ENCODE measurements at places on chromosomes 4 and X.
A peak's percentile ranks its signal among the peaks of the same experiment; 100 is the strongest.

- no peak for DNase-seq
Measured at GRCh38 chrX:1308476-1308875, 28.1 kb upstream of the IL3RA start.

DNA sequence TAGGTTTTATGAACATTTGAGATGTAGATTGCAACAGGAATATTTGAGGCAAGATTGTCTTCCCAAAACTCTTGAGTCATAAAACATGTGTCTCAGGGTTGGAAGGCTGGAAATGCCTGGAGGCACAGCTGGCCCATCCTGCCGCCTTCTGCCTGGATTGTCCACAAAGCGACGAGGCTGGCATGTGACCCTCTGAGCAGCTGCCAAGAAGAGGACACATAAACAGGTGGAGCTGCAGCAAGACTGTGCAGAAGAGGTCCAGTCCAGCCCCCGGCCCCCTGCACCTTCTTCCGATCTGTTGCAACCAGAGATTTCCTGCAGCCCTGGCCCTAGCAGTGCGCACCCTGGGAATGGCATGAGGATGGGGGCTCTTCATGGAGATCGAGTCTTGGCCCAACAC, 101.9 kb upstream of the BCOR start:
- DNase-seq = no peak

- DNase-seq = peak; percentile 75
Measured at GRCh38 chr4:140092094-140092851, 61.7 kb downstream of the MAML3 start.

DNA sequence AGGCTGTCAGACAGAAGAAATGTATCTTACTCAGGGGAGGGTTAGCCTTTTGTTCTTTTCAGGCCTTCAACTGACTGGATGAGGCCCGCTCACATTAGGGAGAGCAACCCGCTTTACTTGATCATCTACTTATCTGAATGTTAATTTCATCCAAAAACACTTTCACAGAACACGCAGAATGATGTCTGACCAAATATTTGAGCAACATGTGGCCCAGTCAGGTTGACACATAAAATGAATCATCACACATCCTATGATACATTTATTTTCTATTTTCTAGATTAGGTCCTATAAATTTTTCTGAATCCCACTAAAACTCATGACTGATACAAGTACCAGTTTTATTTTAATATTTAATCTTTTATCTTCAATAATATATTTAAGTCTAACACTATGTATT, 260.3 kb downstream of the IL15 start:
- no peak for DNase-seq

GRCh38 chr4:110008540-110008939, 95.9 kb downstream of the EGF start:
- no peak for DNase-seq

- DNase-seq = no peak
Measured at GRCh38 chr4:24880186-24880585, 32.7 kb downstream of the CCDC149 start.

DNA sequence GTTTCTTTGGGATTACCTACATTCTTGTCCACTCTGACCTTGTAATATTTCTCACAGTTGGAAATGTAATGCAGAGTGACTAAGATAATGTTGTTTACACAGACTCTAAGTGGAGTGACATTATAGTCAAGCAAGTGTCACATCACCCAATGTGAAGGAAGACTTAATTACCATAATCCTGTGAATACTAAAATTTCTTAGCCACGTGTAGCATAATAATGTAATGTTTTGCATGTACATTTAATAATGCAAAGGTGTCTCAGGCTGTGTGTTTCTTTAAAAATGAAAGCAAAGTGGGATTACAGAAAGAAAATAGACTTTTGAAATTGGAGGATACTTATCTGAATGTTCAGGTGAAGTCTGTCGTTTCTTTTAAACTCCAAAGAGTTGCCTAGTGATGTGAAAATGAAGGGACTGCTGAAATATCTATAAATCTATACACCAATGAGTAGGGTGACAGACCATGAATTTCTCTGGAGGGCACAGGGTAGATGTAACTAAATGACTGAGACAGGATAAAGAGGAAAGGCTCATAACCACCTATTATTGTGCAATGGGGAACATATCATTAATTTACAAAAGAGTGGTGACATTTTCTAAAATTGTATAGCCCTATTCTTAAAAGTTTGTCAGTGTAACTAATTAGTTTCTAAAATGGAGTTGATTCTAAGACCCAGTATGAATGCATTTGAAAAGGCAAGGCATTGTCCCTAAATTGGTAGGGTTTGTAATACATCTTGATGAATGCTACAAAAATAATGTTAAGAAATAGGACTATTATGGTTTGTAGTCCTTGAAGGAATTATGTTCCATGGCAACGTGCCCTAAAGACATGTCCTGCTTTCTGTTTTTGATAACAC, 235.7 kb downstream of the DACH2 start:
- no peak for DNase-seq

GRCh38 chr4:7978489-7978888, 38.8 kb upstream of the AFAP1 start:
- DNase-seq = no peak

GRCh38 chr4:185086053-185086452, 57.0 kb upstream of the SLC25A4 start:
- DNase-seq = no peak

DNA sequence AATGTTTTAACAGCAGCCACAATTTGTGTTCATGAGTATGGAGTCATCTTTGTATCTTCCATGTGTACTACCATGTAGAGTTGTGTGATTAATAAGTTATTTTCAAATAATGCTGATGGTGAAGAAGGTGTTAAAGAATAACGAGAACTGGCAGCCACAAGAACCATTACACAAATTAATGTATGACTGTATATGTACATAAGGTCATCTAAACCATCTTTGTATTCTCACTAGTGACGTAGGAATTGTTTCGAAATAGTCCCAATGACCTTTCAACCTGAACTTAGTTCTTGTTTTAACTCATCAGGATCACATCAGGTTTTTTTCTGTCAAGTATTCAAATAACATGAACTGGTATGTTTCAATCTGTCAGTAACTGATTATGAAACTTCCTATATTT, 48.3 kb upstream of the NOCT start:
- DNase-seq = no peak

DNA sequence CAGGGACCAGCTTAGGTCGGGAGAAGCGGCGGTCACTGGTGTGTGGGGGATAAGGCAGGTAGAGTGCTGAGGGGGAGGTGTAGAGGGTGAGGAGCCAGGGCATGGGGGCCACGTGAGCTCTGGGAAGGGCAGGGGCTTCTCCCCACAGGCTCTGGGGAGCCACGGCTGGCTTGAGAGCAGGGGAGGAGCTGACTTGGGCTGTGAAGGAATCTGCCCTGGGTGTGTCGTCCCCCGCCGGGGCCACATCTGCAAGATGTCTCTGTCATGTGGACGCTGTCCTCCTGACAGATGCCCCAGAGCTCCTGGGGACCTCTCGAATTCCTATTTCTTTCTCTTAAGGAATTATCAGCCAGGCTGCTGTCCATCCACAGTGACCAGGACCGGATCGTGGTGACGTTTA, 15.0 kb downstream of the SH3TC1 start:
- DNase-seq = no peak

GRCh38 chr4:184356366-184356765, 118.0 kb downstream of the IRF2 start:
- no peak for DNase-seq

GRCh38 chr4:173535957-173536356, 5.9 kb upstream of the HAND2 start:
- DNase-seq = no peak

- DNase-seq = no peak
Measured at GRCh38 chr4:133188433-133189146, 39.5 kb downstream of the PCDH10 start.

GRCh38 chrX:916230-916599, 285.6 kb downstream of the SHOX start:
- DNase-seq = no peak

GRCh38 chr4:66625480-66625879, 919.8 kb downstream of the CENPC start:
- no peak for DNase-seq

GRCh38 chrX:85114171-85114570, 110.5 kb downstream of the APOOL start:
- no peak for DNase-seq

- no peak for DNase-seq
Measured at GRCh38 chr4:2648159-2648814, 107.8 kb downstream of the TNIP2 start.

DNA sequence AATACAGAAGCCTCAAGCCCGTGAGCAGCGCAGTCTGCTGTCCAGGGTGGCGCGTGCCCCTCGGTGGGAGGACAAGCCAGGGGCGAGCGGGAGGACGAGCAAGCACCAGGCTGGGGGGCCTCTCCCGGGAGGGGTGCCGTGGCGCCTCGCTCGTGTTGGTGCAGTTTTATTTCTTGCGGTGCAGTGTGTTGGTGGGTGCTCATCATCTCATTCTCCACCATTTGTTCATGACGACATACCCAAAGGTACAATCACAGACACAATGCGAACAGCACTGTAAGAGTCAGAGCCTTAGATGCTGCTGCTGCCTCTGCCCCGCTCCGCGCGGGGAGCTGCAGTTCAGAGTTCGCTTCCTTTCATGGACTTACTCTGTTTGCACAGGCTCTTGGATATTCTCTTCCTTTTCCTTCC, 30.3 kb downstream of the RGS12 start:
- DNase-seq = no peak

Data from hematopoietic multipotent progenitor cell treated with erythropoietin and hydrocortisone succinate and interleukin-3 and kit ligand, for 6 days (in vitro differentiated cells).